MG63 (cell line): ENCODE measurements at places on chromosomes 7 and 10. TPM values are rescaled to one million over a fixed set of nuclear protein-coding genes. Genes with fewer than 3 reads are reported as not detected.

GPR26 gene
- total RNA-seq: not detected in 2 replicates

PROSER2 gene
- total RNA-seq: 2.1 and 3.5 TPM in 2 replicates

DNA sequence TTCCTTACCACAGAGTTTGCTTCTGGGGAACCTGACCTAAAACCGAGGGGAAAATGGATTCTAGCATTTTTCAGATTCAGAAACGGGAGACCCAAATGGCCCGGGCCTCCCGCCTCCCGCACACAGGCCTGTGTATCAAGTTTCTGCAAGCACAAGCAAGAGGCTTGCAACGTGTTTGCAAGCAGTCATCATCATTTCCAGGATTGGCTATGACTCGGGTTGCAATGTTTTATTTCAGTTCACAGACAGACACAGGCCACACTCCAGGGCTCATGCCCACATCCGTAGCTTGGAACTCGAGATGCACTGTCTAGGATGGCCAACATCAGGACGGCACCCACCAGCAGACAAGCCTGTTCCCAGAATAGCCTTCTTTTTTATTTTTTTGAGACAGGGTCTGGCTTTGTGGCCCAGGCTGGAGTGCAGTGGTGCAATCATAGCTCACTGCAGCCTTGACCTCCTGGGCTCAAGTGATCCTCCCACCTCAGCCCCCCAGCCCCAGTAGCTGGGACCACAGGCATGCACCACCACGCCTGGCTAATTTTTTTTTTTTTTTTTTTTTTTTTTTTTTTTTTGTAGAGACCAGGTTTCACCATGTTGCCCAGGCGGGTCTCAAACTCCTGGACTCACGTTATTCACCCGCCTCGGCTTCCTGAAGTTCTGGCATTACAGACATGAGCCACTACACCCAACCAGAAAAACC is 68.1 kb upstream of the FOXK1 start:
- DNase-seq: peak; percentile 30

GRCh38 chr10:14751921-14752320 is 22.8 kb downstream of the FAM107B start:
- DNase-seq: peak; percentile 80

- no peak for DNase-seq
Measured at GRCh38 chr7:1041551-1042491, 2.5 kb upstream of the GPR146 start.

ANLN gene
- 108 and 160 TPM in 2 replicates for total RNA-seq

TMEM139 gene
- total RNA-seq: not detected in 2 replicates

DNA sequence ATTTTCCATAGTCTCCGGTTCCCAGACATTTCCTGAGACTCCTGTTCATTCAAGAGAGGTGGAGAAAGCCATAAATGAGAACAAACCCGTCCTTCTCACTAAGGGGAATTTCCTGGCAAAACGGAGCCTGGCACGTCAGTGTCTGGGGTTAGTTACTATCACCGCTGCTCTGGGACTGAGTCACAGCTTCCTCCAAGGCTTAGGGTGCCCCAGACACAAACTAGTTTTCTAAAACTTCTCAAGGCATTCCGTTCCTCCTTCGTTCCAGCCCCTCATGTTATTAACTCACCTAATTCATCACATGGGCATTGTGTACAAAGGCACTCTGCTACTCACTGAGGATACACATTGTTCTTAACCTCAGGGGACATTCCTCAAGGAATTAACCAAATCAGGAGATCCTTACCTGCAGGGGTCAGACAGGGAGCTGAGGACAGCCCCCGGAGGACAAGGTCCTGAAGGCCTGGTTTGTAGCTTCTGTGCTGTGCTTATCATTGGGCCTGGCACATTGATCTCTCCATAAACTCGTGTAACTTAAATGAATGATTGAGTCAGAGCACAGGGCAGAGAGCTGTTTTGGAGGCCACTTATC is 103.0 kb upstream of the KLF6 start:
- DNase-seq: peak; percentile 85

- DNase-seq: no peak
Measured at GRCh38 chr10:89346405-89347254, 18.8 kb downstream of the IFIT3 start.

MNX1 gene
- total RNA-seq: 0.32 TPM in 1 of 2 replicates, not detected in the other

ZNF655 gene
- total RNA-seq: 23.1 and 36.7 TPM in 2 replicates

- no peak for DNase-seq
Measured at GRCh38 chr10:88228130-88228529, 355.0 kb downstream of the RNLS start.

MLXIPL gene
- not detected in 2 replicates for total RNA-seq

EVX1 gene
- not detected in 2 replicates for total RNA-seq

DNA sequence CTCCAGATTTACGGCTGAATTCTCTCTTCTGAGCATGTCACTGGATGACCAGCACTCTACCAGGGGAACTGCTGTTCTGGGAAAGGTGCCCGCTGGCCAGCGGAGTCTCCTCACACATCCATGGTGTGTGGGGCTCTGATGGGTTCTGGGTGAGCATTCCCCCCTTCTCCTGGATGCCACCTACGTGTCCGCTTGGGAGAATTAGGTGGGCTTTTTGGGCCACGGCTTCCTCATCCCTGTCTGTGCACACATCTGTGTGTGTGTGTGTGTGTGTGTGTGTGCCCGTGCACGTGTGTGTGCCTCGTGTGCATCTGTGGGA is 163.0 kb downstream of the DNAJB6 start:
- no peak for DNase-seq

GRCh38 chr7:149287622-149288021 is 25.6 kb downstream of the ZNF783 start:
- no peak for DNase-seq

GRCh38 chr10:49632406-49633317 is 18.8 kb downstream of the CHAT start:
- no peak for DNase-seq

DNA sequence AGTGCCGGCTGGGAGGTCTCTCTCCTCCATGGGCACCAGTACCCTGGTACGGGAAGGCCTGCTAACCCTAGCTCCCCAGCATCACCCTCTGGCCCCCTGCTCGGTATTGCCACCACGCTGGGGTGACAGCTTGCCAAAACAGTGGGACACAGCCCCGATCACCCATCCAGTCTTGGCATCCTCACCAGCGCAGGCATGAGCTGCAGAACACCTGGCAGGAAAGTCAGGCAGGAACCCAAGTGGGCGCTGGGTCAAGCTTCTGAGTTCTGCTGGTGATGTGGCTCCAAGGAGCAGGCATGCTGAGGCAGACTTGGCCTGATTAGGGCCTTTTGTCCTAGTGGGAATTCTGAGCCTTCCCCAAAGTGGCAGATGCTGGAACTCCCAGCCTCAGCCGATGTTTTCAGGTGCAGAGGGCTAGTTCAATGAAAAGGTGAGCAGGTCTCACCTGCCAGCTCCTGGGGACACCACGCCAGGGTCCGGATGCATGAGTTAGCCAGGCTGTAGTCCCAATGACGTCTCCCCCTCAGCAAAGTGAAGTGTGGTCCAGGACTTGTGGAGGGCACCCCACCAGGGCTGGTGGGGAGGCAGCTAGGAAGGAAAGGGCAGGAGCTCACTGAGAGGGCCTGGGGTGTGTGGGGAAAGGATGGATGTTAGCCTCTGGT is 8.5 kb upstream of the ZNF22 start:
- DNase-seq: no peak

DNA sequence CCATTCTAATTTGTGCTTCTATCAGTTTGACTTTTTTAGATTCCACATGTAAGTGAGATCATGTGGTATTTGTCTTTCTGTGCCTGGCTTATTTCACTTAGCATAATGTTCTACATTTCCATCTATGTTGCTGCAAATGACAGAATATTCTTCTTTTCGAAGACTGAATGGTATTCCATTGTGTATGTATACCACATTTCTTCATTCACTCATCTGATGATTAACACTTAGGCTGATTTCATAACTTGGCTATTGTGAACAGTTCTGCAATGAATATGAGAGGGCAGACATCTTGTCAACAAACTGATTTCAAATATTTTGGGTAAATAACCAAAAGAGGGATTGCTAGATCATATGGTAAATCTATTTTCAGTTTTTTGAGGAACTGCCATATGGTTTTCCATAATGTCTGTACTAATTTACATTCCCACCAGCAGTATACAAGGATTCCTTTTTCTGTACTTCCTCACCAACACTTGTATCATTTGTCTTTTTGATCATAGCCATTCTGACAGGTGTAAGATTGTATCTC is 52.9 kb downstream of the ZNF22 start:
- no peak for DNase-seq

ZNF485 gene
- 1.9 and 5.5 TPM in 2 replicates for total RNA-seq

EN2 gene
- total RNA-seq: 1.6 and 1.7 TPM in 2 replicates

- DNase-seq: peak; percentile 95
Measured at GRCh38 chr7:23471106-23471859, 992 bp upstream of the IGF2BP3 start.

DNA sequence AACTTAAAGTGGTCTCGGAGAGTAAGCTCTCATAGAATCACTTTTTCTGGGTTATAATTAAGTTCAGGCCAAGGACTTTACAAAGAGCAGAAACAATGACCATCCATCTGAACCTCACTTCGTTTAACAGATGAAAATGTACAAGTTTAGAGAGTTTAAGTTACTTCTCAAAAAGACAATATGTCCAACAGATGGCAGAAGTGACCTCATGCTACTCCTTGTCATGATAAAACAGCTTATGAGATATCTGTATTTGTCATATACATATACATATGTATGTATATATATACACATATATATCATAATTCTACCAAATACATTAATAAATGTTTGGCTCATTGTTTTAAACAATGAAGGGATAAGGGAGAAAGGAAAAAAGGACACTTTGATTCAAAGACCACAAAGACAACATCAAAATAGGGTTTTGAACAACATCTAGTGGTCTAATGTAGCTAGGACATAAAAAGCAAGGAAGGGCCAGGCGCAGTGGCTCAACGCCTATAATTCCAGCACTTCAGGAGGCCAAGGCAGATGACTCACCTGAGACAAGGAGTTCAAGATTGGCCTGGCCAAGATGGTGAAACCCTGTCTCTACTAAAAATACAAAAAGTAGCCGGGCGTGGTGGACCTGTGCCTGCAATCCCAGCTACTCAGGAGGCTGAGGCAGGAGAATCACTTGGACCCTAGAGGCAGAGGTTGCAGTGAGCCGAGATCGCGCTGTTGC is 17.8 kb downstream of the NAPEPLD start:
- no peak for DNase-seq

CCDC146 gene
- total RNA-seq: 0.07 TPM in 1 of 2 replicates, not detected in the other

STAMBPL1 gene
- 23.1 and 27.3 TPM in 2 replicates for total RNA-seq

CYP3A5 gene
- not detected in 2 replicates for total RNA-seq

OR6B1 gene
- total RNA-seq: not detected in 2 replicates

DNA sequence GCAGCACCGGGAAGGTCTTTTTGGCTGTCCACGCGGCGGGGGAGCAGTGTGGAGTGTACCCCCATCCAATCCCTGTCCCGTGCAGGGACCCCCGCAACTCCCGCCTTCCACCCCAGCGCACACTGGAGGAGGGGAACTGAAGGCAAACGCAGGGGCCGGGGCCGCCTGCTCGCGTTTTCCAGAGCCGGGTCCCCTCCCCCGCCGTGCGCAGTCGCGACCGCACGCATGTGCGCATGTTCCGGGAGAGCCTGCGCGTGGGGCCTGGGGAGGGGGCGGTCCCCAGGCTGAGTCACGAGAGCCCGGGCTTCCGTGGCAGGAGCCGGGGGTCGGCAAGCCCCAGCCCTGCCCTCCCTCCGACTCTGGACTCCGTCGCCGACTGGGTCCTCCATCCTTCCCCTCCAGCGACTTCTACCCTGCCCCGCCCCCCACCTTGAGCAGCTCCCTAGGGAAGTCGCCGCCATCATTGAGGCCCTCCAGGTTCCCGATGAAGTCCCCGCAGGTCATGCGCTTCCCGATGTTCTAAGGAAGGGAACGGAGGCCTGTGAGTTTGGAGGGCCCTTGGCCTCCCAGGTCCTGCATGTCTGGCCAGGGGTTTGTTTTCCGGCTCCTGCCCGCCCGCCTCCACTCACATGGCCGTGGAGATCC is 8.0 kb downstream of the PSD start:
- no peak for DNase-seq

- DNase-seq: no peak
Measured at GRCh38 chr7:12727455-12728191, 40.2 kb downstream of the ARL4A start.

- DNase-seq: no peak
Measured at GRCh38 chr10:56346845-56347415, 14.1 kb downstream of the ZWINT start.

PTF1A gene
- not detected in 2 replicates for total RNA-seq

GRCh38 chr7:43602256-43602655 is 19.3 kb downstream of the STK17A start:
- DNase-seq: no peak

GRCh38 chr10:78212060-78212785 is 178.6 kb downstream of the RPS24 start:
- peak; percentile 91 for DNase-seq

- DNase-seq: no peak
Measured at GRCh38 chr10:48439031-48439430, 132.6 kb downstream of the MAPK8 start.

GRCh38 chr7:36971515-36972139 is 247.3 kb upstream of the AOAH start:
- no peak for DNase-seq

HECW1 gene
- 1.7 and 18.4 TPM in 2 replicates for total RNA-seq

DNA sequence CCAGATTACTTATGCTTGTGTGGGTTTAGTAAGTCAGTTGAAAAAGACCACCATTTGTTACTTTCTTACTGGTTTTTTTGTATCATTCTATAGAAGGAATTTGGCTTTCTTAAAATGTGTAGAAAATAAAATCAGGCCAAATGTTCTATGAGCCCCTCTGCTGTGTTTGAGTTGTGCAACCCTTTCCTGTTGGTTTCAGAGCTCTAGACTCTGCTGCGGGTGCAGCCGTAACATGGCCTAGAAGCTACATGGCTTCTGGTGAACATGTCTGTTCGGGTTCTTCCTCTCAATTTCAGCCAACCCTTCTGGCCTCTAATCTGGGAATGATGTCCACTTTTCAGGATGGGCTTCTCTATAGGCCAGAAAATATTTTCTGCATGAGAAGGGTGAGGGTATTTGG is 56.6 kb upstream of the RAB18 start:
- DNase-seq: no peak

- peak; percentile 17 for DNase-seq
Measured at GRCh38 chr10:110681023-110681681, 37.0 kb downstream of the RBM20 start.

- no peak for DNase-seq
Measured at GRCh38 chr7:159210581-159211235, 66.0 kb upstream of the VIPR2 start.

GRCh38 chr7:103875718-103876117 is 113.7 kb downstream of the RELN start:
- DNase-seq: no peak

DENND2A gene
- total RNA-seq: 25.4 and 32.4 TPM in 2 replicates

FFAR4 gene
- total RNA-seq: 0.16 TPM in 1 of 2 replicates, not detected in the other
